ENCODE measurements at places on chromosomes 2 and 18.

GRCh38 chr2:60292242-60292641 lies 261.2 kb downstream of the BCL11A start:
- no peak for DNase-seq

DNA sequence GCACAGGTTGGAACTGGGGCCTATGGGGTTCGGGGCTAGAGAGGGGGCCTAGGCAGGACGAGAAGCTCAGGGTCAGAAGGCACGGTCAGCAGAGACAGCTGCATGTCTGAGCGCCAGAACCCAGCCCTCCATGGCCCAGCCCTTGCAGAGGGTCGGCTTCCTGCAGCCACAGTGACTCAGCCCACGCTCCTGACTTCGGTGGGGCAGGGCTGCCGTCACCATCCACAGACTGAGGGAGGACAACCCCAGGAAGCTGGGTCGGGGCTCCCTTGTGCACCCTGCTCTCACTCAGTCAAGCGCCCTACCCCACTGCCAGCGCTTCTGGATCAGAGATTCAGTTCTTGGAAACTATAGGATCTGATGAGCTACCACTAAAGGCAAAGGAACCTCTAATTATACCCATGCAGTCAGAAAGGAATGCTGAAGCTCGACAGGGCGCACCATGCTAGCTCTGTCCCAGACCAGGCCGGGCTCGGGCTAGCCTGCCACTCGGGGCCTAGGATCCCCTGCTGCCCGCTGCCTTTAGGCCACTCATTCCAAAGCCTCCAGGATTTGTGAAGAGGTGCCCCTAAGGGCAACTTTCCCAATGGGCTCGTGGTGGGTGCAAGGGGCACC lies 3.0 kb downstream of the ACTR1B start:
- DNase-seq = peak; percentile 19

DNA sequence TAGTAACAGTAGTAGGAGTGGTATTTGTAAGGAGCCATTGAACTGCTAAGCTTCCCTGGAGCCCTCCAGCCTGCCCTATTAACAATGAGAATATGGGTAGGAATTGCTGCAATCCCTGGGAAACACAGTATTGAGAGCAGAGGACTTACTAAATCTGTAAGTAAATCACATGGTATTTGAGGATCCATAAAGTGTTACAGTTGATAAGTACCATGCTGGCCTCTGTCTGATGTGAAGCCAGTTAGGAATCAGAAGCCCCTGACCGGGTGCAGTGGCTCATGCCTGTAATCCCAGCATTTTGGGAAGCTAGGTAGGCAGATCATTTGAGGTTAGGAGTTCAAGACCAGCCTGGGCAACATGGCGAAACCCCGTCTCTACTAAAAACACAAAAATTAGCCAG lies 224.6 kb downstream of the C1D start:
- no peak for DNase-seq

DNA sequence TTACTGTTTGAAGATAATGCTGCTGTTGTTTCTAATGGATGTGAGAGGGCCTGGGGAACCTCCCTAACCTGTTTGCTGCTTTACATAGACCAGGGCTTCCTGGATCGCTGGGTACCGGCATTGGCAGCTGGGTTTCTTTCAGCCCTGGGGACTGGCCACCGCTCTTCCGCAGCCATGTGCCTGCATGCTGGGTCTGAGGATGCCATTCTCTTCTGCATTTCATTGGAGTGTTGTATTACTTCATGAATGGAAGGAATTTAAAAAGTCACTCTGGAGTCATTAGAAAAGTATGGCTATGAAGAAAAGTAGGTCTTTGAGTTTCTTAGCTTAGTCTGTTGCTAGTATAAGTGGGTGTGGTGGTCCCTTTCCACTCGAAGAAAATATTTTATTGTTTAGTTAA lies 107.3 kb upstream of the MGAT5 start:
- DNase-seq = no peak

- DNase-seq = no peak
Observed at GRCh38 chr2:235267251-235267650, 226.6 kb upstream of the AGAP1 start.

GRCh38 chr2:159044804-159045286 lies 76.4 kb downstream of the TANC1 start:
- DNase-seq = no peak

GRCh38 chr2:177262092-177262491 lies 2.4 kb downstream of the NFE2L2 start:
- DNase-seq = no peak

DNA sequence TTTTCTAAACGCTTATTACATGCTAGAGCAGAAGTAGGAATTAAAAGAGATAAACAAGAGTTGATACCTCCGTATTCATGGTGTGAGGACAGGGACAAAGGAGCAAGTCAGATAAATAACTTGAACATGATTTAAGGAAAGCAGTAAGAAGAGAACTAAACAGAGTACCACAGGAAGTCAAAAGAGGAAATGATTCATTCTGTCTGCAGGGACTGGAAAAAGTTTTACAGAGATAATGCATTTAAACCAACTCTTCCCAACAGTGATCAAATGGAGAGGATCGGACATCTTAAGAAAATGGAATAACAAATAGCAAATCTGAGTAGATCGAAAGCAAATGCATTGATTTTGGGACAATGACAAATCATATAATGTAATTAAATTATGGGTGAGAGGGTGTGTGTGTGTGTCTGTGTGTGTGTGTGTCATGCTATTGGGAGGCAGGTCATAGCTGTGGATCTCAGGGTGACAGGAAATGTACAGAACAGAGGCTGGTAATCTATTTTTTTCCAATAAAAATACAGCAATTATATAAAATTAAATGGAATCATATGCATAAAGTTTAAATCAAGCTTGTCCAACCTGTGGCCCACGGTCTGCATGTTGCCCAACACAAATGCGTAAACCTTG lies 113.4 kb downstream of the MC4R start:
- no peak for DNase-seq

GRCh38 chr2:63975437-63976124 lies 43.6 kb downstream of the VPS54 start:
- no peak for DNase-seq

All from GM13977 (cell line).